ENCODE measurements at places on chromosomes 11 and 22. TPM values are rescaled to one million over a fixed set of nuclear protein-coding genes. Genes with fewer than 3 reads are reported as not detected.
A peak's percentile ranks its signal among the peaks of the same experiment; 100 is the strongest.

GRCh38 chr11:95498722-95499425 lies 267.9 kb upstream of the SESN3 start:
- DNase-seq, result no peak

DNA sequence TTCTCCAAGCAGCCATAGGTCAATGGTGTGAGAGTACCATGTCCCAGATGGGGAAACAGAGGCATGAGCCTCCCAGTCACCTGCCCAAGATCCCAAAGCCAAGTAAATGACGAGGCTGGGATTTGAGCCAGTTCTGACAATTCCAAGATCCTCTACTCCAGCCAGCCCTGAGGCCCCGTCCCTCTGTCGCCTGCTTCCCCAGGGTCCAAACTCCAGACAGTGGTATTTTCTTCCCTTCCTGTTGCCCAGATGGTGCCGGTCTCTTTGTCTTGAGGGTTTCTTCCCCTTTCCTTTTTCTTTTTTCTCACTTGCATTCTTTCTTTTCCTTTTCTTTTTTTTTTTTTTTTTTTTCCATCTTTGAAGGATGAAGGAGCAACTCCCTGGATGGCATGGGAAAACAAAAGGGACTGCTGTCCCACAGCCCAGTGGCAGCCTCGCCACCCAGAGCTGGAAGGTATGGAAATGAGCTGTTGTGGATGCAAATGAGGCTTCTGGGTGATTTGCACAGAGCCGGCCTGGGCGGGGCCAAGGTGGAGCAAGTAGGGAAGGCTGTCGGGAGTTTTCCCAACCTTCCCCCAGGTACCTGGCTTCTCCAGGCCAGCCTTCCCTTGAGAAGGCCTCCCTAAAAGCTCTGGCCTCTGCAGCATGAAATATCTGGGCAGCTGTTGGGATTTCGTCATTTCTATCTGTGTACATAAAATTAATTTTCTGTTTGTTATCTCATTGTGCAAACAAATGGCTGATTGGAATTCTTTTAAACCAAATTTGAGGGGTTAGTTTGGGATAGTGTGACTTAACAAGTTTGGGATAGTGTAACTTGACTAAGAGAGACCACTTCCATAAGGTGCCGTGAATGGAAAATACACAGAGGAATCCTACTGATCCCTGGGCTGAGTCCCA lies 146.8 kb downstream of the MN1 start:
- DNase-seq, result peak; percentile 7

DNA sequence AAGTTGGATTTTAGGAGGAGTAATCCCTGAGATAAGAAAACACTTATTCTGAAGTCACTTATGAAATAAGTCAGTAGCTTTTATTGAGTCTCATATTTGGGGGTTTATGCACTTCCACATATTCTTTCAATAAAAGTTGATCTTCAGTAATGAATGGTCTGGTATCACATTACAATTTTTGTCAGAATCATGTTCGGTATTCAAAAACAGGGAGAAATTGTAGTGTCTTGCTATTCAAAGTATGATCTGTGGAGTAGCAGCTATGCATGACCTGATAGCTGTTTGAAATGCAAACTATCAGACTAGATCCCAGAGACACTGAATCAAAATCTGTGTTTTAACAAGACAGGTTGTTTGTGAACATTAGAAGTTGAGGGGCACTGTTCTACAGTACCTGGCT lies 857.6 kb downstream of the METTL15 start:
- no peak for DNase-seq

- peak; percentile 51 for DNase-seq
These were observed 809 bp downstream of the MIEF1 start for GRCh38 chr22:39502789-39503409.

- no peak for DNase-seq
These were observed 35.0 kb downstream of the RASSF10 start for GRCh38 chr11:13043912-13044628.

CDHR5 gene
- total RNA-seq, result 549 TPM

Measured in mucosa of descending colon (tissue), 3 donors.